ENCODE measurements at places on chromosomes 11 and 22.

- DNase-seq = no peak
These were observed 44.7 kb downstream of the ABTB2 start for GRCh38 chr11:34313099-34313517.

- no peak for DNase-seq
These were observed 6.2 kb upstream of the SREBF2 start for GRCh38 chr22:41826430-41827383.

GRCh38 chr11:44625759-44626523, 60.5 kb downstream of the CD82 start:
- no peak for DNase-seq

DNA sequence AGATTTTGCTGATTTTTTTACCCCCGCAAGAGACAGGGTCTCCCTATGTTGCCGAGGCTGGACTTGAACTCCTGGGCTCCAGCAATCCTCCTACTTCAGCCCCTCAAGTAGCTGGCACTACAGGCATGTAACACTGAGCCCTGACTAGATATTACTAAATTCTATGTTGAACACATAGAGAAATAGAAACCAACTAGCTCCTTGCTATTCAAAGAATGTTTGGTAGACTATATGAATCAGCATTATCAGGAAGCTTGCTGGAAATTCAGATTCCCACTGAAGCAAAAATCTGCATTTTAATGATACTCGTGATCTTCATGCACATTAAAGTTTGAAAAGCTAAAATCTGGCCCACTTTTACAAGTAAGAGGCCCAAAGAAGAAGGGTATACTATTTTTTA, 11.9 kb downstream of the TMEM41B start:
- no peak for DNase-seq

DNA sequence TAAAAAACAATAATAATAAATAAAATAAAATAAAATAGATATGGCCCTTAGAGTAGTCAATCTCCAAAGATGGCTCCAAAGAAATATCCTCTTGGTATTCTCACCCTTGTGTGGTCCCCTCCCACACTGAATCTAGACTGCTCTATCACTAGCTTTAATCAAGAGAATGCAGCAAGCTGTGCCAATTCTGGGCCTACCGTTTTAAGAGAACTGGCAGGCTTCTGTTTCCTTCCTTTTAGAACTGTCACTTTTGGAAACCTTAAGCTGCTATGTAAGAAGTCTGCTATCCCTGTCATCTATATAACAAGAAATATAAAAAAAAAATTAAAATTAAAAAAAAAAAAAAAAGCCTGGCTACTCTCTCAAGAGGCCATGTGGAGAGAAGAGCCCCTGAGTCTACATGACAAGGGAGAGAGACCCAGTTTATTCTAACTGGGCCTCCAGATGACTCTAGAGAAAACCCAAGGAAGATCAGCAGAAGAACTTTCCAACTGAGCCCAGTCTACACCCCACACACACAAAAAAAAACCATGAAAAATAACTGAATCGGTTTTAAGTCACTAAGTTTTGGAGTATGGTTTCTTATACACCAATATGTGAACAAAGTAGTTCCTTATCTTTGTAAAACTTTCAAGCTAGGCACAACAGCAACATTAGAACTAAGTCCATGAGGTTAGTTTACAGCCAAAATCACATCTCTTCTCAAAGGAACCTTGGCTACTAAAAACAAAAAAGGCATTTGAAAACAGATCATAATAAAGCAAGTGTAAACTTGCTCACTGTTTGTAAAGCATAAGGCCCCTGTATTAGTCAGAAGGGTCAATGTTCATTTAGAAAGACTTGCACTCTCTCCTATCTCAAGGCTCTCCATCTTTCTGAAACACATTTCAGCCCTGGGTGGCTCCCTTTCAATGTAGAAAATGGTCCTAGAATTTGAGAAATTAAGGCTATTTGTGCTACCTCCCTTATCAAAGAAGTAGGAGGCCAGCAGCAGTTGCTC, 67.3 kb downstream of the AMBRA1 start:
- no peak for DNase-seq

Data from hypothalamus (tissue), 51 donors.